ENCODE measurements at places on chromosomes 13 and 19. TPM values are rescaled to one million over a fixed set of nuclear protein-coding genes. Genes with fewer than 3 reads are reported as not detected.

The CGB3 gene
- not detected for total RNA-seq

The MYO9B gene
- 50.7 TPM for total RNA-seq

- DNase-seq, result peak; percentile 23
These were observed 16.5 kb upstream of the B3GNT3 start for GRCh38 chr19:17778251-17778967.

The LIM2 gene
- not detected for total RNA-seq

DNA sequence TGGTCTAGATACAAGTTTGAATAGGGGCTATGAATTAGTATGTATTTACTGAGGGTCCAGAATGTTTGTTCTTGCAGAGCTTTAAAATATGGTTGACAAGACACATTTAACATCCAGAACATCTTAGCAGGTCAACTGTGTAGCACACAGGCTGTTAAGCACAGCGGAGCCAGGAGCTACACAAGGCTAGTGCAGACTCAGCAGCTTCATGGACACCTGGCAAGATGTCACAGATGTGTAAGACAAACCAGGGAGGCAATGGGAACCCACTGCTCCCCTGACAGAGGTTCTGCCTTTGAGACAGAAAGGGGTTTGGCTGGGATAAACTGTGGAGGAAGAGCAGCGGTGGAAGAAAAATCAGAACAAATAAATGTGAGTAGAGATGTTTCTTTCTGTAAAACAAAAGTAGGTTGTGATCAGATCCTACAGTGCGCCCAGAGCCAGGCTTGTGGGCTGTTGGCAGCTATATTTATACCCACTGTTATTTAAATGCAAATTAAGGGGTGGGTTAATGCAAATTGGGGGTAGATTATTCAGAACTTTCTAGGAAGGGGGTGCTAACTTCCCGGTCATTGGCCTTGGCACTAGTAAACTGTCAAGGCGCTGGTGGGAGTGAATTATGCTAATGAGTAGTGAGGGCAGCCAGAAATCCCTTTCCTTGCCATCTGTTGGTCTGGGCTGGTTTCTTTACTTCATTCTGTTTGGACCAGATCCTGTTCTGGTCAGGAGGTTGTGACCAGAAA is 33.0 kb downstream of the MIPEP start:
- no peak for DNase-seq

GRCh38 chr13:104510422-104510821 is 1444.2 kb upstream of the SLC10A2 start:
- no peak for DNase-seq

DNA sequence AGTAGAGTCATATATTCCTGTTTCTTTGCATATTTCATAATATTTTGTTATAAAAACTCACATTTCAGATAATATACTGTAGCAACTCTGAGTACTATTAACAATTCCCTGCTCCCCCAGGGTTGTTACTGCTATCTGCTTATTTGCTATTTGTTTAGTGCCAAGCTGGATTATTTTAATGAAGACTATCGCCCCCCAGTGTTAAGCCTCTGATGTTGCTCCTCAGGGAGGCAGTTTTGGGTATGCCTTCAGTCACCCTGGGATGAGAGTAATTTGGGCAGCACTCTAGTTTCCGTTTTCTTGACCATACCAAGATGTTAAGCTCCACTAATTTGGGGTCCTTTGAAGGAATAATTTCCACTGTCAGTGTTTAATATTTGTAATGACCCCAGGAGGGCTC is 46.0 kb downstream of the MICU2 start:
- DNase-seq, result peak; percentile 41

DNA sequence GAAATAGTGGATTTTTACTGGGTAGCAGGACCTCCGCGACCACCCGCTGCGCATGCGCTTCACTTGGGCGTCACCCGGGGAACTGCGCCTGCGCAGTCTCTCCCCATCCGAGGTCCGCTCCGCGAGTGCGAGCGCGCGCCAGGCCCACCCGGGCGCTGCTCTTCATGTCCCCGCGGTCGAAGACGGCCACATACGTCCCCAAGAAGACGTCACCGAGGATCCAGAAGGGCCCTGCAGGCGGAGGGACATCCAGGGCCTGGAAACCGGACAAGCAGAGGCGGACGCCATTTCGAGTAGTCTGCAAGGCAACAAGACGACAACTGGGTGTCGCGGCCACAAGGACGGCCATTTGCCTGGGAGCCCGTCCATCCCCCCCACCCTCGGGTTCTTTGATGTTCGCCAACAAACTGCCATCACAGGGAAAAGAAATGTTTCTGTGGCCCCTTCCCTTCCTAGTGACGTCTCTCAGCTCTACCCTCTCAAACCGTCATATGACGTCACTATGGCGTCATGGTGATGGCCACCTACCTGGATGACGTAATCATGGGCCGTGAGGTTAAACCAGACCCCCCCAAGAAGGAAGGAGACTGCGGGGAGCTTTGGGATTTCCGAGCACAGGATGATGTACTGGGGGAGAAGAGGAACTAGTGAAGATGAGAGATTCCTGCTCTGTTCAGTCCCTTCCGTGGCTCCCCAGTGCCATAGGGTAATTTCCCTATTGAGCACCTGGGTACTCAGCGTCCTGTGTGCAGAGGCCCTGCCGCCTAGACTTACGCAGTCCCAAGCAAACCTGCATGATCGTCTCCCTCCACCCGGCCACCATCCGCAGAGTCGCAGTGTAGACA is 6.7 kb downstream of the NAPSA start:
- no peak for DNase-seq

DNA sequence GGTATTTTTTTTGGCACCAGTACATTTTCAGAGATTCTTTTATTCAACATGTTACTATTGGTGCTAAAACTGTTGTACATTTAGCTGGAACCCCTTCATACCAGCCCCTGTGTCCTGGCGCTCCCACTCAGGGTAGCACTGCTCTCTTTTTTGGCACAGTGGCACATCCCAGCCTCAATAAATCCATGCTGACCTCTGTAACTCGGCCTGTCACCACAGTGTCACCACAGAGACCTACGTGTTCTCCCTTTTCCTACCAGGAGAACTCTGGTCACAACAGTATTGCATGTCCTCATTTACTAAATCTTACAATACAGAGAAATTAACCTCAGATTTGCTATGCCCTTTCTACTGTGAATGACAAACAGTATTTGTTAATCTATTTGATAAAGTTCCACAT is 10.2 kb downstream of the MPHOSPH8 start:
- no peak for DNase-seq

The MBD3L2 gene
- not detected for total RNA-seq

- no peak for DNase-seq
These were observed 24.8 kb downstream of the N4BP2L1 start for GRCh38 chr13:32403108-32403507.

- no peak for DNase-seq
These were observed 365.4 kb downstream of the NDFIP2 start for GRCh38 chr13:79846386-79846785.

- DNase-seq, result no peak
These were observed 42.8 kb upstream of the NDUFS7 start for GRCh38 chr19:1340681-1341469.

GRCh38 chr19:14519860-14520407 is 1.7 kb upstream of the DNAJB1 start:
- DNase-seq, result peak; percentile 97

- DNase-seq, result peak; percentile 95
These were observed at the start of gene ACTN4 for GRCh38 chr19:38647368-38647965. Gene ACTN4, plus strand, starts transcription at chr19:38647649. Its CDS starts 97 bp downstream, at chr19:38647746.
